NCI-H82 (cell line): ENCODE measurements at places on chromosomes 11 and 22.

- no peak for DNase-seq
These were observed 458.0 kb downstream of the MIAT start for GRCh38 chr22:27115410-27115809.

DNA sequence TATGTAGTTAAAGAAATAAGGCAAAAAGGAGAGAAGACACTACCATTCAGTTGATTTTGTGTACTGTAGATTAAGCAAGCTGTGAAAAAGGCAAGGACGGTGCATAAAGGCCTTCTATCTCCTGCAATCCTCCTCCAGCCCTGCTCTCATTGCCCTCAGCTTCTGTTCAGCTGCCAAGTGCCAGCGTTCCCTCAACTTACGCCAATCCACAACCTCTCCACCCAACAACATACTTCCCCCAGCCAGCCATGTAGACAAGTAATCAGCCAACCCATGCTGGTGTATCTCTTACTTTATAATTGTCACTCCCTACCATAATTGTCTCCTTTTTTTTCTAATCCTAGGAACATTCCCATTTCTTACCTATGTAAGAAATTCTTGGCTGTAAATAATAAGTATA, 30.1 kb upstream of the ANO5 start:
- DNase-seq = no peak

DNA sequence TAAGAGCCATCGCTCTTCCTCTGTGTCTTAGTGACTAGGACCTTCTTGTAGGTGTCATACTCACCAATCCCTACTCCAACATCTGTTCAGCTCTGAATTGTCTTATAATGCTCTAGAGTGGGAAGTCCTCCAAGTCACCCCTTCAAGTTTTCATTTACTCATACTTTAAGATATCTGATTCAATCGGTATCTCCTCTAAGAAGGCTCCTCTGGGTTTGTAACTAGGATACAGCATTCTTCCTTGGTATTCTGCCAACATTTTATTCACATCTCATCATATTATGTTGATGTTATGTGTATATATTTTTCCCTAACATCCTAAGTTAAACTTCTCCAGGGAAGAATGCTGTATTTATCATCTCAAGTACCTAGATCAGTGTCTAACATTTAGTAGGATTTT, 662.1 kb downstream of the NTM start:
- no peak for DNase-seq

GRCh38 chr11:79069504-79069903, 371.3 kb downstream of the TENM4 start:
- DNase-seq = no peak
